ENCODE measurements at places on chromosomes 7 and 10. TPM values are rescaled to one million over a fixed set of nuclear protein-coding genes. Genes with fewer than 3 reads are reported as not detected.

DNA sequence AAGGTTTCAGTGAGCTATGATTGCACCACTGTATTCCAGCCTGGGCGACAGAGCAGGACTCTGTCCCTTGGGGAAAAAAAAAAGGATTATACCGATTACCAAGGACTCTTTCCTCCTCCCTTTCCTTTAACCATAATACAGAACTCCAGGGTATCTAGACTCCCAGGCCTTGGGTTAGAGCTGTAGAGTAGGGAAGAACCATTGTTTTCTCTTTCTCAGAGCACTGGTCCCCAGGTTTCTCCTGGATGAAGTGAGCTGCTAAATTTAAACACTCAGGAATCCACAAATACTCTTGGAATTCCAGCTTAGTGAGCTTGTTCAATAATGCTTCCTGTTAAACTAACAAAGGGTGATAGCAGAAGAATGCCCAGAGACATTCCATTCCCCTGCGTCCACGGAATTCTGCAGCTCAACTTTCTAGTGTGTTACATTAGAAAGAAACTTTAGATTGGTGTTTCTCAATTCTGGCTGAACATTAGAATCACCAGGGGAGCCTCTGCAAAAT lies 14.6 kb upstream of the RPEL1 start:
- DNase-seq = no peak

KIF5B gene
- 67.8 TPM for total RNA-seq

AGMO gene
- total RNA-seq = not detected

- no peak for DNase-seq
Measured at GRCh38 chr10:132107186-132107948, 41.6 kb downstream of the JAKMIP3 start.

TBC1D12 gene
- 0.25 TPM for total RNA-seq

DNA sequence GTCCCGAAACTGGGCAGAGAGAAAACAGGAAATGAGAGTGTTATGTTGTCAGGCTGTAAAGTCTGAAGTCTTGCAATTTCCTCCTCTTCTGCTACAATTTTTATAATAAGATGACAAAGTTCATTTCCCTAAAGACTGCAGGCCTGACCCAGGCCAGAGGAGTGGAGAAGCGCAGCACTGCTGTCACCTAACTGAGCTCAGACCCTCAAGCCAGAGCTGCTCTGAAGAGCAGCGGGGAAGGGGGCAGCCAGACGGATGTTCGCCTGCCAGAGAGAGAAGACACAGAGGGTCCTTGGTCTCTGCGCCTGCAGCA lies 12.6 kb upstream of the AOAH start:
- DNase-seq = no peak

DNA sequence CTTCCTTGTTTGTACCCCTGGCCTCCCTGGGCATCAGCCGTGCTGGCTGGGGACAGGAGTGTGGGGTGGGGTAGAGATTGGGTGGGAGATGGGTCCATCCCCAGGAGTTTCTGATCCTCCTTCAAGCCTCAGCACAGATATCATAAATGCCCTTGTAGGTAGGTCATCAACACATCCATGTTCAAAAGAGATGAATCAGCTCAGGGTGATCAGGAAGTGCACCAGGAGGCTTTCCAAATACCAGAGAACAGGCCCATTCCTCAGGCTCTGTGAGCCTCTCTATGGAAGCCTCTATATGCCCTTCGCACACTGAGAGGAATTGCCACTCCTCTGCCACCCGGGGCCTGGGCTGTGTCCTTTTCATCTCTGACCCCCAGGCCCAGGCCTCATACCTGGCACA lies 31.9 kb upstream of the ADCYAP1R1 start:
- no peak for DNase-seq

SFTPA1 gene
- total RNA-seq = not detected

DNA sequence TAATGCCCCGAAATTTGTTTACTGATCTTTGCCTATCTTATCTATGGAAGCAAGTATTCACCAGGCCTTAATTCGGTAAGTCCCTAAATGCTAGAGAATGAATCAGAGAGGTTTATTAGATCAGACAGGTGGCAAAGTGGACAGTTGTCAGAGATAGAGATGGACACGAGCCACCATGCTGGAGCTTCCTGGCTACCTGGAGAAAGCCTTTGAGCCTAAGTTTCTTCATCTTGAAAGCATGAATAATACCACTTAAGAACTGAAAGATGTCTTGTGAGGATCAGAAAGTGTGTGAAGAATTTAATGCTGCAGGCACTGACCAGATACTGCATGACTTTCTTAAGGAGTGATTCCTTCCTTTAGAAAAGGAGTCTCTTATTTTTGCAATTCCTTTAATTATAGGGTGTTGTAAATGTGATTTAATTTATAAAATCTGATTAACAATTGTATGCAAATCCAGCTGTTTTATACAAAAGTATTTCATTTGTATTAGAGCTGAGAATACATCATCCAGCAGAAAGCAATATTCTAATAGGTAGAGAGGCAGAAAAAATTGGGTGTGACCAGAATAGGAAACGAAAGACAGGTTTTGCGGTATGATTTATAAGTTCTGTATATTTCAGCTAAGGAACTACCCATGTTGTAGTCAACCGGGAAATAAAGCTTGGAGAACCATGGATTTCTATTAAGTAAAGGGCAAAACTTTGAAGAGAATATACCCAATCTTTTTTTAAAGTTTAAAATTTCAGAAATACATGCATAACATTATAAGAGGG lies 82.7 kb downstream of the SMURF1 start:
- no peak for DNase-seq

- no peak for DNase-seq
Measured at GRCh38 chr10:88991899-88992320, 1.3 kb downstream of the FAS start.

GRCh38 chr10:99329304-99329553 lies at the start of gene CNNM1:
Gene CNNM1, plus strand, starts transcription at chr10:99329356. Its CDS starts 32 bp downstream, at chr10:99329388.
- DNase-seq = peak; percentile 56

COL17A1 gene
- not detected for total RNA-seq

DRGX gene
- not detected for total RNA-seq

Measured in activated naive CD4-positive, alpha-beta T cell treated with anti-CD3 and anti-CD28 coated beads for 36 hours (primary cell).